ENCODE measurements at places on chromosomes 4 and X.

GRCh38 chr4:15066140-15066539 lies 63.9 kb downstream of the CPEB2 start:
- DNase-seq: no peak

DNA sequence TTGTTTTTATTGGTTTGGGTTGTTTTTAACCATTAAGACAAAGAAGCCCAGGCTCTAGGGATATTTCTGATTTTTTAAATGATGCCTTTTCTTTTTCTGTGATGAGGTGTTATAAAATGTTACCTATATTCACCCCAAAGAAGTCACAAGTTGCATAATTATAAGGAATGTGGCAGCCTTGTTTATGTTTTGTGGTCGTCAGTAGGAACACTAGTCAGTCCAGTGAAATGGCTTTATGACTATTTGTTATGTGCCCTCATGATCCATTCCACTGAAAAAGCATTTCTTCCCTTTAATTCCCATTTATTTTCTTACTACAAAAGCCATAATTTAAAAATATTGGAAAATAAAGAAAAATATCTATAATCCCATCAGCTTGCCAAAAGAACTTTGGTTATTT lies 34.4 kb downstream of the CC2D2A start:
- no peak for DNase-seq

DNA sequence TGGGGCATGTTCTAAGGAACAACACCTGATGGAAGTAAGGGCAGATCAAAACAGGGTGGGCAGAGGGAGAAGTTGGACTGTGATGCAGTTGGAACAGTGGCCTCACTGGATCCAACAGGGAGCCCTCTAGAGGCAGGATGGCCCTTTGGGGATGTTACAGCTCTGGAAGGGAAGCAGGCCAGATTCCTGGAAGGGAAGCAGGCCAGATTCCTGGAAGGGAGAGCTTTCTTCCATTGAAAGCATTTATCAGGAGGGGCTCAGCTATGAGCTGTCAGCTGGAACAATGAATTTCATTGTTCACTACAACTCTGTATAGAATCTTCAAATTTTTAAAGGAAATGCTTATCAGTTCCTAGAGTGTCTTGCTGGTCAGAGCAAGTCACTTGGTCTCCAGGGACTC lies 17.7 kb downstream of the IL15 start:
- no peak for DNase-seq

DNA sequence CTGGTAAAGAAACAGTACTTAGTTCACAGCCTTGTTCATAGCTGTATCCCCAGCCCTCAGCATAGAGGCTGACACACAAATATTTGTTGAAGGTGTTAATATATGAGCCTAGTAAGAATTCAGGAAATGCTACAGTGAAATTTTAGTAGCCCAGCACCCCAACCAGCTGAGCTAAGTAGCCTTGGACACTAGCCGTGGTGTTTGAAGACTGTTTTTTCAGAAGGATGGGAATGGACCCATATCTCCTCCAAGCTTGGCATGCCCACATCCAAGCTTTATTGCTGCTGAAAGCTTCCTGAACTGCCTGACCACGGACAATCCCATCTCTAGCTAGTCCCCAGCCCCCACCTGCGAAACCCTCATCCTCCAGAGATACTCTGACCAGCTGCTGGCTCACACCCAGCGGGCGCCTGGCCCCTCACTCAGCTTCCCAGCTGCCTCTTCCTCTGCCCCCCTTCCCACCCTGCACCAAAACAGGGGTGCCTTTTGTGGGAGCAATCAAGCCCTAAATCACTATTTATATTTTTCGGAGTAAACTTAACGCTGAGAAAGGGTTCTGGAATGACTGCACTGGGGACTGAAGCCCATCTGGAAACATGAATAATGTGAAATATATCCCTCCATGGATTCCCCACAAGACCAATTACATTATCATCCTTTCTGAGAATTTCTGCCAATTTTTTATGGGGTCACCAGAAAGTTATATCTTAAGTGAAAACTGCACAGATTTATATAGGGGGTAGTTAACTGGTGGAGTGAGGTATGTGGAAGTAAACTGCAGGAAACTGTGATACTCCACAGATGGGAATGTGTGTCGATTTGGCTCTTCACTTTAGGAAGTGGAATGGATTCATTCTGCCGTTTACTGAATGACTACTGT lies 41.1 kb upstream of the CBR4 start:
- DNase-seq: no peak

DNA sequence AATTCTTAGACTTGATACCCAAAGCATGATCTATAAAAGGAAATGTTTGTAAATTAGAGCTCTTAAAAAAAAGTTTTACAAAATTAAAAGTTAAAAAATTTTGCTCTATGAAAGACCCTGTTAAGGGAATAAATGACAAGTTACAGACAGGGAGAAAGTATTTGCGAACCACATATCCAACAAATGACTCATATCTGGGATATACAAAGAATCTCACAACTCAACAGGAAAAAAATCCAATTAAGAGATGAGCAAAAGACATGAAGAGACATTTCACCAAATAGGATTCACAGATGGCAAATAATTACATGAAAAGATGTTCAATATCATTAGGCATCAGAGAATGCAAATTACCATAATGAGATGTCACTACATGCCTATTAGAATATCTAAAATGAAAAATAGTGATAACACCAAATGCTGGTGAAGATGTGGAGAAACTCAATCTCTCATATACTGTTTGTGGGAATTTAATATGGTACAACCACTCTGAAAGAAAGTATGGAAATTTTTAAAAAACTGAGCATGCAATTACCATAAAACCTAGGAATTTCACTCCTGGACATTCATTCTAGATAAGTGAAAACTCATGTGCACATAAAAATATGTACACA lies 100.8 kb upstream of the EOLA2 start:
- no peak for DNase-seq

- no peak for DNase-seq
Observed at GRCh38 chrX:132004728-132005127, 18.4 kb upstream of the STK26 start.

DNA sequence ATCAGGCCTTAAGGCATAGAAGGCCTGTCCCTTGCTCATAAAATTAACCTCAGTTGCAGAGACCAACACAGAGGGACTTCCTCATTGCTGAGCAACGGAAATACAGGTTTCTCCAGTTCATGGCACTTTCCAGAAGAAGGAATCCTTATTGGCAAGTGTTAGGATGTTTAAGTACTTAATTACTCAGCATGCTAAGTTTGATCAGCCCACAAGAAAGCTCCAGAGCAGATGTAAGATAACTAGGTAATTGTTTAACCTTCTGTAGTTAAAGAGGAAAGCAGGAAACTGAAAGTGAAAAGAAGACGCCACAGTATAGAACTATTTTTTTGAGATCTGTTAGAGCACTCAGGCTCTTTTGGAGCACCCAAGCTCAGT lies 33.5 kb downstream of the SMS start:
- DNase-seq: no peak

Measured in activated effector memory CD4-positive, alpha-beta T cell treated with Interleukin-2 at 50 U/mL for 16 hours (primary cell).